ENCODE measurements at places on chromosomes 12 and 14. TPM values are rescaled to one million over a fixed set of nuclear protein-coding genes. Genes with fewer than 3 reads are reported as not detected.

Gene GYS2
- total RNA-seq, result not detected

Gene PRH2
- not detected for total RNA-seq

Gene SPIC
- total RNA-seq, result not detected

Gene MYL2
- total RNA-seq, result not detected

Gene OAS1
- 34.9 TPM for total RNA-seq

Gene NXPH4
- total RNA-seq, result 0.26 TPM

Gene NAP1L1
- 1,176 TPM for total RNA-seq

Gene TNS2
- total RNA-seq, result 1.5 TPM

Gene GPATCH2L
- 32.0 TPM for total RNA-seq

Gene PPP1R1A
- not detected for total RNA-seq

Gene IGF1
- 2.1 TPM for total RNA-seq

Gene MYF5
- total RNA-seq, result not detected

Gene FOXG1
- not detected for total RNA-seq

Gene SSTR1
- not detected for total RNA-seq

Gene KRT6B
- total RNA-seq, result not detected

Gene DNM1L
- 60.4 TPM for total RNA-seq

Gene ADAM21
- total RNA-seq, result 0.24 TPM

Gene MMP19
- total RNA-seq, result not detected

Gene AQP2
- total RNA-seq, result not detected

Gene SPX
- total RNA-seq, result 0.31 TPM

Gene SYCP3
- total RNA-seq, result 0.21 TPM

Gene HCFC2
- total RNA-seq, result 8.0 TPM

Gene NOS1
- not detected for total RNA-seq

Gene CELA1
- total RNA-seq, result not detected
